ENCODE measurements at places on chromosomes 11 and 22.

GRCh38 chr11:36278531-36279282 lies 10.5 kb downstream of the COMMD9 start:
- no peak for DNase-seq

- DNase-seq: no peak
These were observed 26.9 kb upstream of the CYB5R3 start for GRCh38 chr22:42676059-42676607.

DNA sequence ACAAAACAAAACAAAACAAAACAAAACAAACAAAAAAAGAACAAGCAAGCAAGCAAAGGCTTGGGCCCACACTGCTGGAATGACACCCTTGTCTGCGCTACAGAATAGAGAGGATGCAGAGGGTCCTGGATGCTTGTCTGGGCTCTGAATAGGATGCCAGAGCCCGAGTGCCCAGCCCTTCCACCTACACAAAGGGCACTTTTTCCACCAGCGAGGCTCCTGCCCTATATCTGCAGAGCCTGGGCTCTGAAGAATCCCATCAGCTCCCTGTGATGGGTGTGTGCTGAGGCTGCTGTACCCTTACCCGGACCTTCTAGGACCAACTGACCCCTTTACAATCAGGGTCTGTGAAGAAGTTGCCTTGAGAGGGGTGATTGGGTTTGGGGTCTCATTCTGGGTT lies 221.2 kb downstream of the DSCAML1 start:
- DNase-seq: no peak

DNA sequence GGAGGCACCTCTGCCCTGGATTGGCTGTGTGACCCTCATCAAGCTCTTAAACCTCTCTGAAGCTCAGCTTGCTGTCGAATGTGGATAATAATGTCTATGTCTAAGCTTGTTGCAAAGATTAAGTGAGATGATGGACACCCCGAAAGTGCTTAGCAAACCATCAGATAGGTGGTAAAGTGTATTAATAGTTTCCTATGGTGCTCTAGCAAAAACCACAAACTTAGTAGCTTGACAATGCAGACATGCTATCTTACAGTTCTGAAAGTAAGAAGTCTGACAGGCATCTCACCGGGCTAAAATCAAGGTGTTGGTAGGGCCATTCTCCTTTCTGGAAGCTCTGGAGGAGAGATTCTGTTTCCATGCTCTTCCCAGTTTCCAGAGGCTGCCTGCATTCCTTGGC lies 106.5 kb upstream of the CSNK2A3 start:
- no peak for DNase-seq

GRCh38 chr11:1480191-1480554 lies 6.4 kb downstream of the MOB2 start:
- no peak for DNase-seq

DNA sequence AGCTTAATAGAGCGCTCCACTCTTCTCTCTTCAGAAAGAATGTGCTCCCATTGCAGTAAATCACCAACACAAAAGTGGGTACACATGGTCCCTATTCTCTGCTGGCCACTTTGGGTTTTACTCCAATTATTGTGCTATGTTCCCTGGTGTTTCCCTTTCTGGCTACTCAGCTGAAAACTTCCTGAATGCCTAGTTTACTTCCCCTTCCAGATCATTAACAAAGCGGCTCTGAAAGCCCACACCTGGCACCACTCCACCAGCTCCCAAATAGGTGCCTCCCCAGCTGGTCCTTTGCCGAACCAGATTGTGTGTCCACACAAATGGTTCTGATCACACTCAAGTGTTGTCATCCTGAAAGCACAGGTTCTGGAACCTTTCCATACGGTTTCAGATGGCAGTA lies 443.7 kb downstream of the NTM start:
- DNase-seq: no peak

DNA sequence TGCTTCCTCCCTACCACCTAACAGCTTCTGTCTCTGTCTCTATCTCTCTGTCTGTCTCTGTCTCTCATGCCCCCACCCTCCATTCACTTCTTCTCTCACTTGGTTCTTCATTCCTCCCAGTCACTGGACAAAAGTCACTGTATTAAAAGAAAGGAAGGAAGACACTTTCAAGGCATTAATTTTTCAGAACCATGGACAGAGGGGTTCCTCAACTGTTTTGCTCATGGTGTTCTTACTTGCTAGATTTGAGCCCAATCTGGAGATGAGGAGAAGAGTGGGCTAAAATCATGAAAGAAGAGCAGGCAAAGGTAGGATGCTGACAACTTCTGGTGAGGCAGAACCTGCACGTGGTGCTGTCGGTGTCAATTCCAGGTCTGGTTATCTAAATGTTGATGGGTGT lies 116.7 kb upstream of the LARGE1 start:
- DNase-seq: no peak
